ENCODE measurements at places on chromosomes 16 and 17.

DNA sequence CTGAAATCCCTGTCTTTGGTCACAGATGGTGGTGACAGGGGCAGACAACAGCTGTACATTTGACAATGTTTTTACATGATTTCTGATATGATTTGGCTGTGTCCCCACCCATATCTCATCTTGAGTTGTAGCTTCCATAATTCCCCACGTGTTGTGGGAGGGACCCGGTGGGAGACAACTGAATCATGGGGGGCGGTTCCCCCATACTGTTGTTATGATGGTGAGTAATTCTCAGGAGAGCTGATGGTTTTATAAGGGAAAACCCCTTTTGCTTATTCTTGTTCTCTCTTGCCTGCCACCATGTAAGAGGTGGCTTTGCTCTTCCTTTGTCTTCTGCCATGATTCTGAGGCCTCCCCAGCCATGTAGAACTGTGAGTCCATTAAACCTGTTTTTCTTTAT lies 353.9 kb downstream of the CPPED1 start:
- DNase-seq: no peak

- DNase-seq: no peak
Observed at GRCh38 chr16:35221482-35222185, 1762.2 kb downstream of the TP53TG3F start.

DNA sequence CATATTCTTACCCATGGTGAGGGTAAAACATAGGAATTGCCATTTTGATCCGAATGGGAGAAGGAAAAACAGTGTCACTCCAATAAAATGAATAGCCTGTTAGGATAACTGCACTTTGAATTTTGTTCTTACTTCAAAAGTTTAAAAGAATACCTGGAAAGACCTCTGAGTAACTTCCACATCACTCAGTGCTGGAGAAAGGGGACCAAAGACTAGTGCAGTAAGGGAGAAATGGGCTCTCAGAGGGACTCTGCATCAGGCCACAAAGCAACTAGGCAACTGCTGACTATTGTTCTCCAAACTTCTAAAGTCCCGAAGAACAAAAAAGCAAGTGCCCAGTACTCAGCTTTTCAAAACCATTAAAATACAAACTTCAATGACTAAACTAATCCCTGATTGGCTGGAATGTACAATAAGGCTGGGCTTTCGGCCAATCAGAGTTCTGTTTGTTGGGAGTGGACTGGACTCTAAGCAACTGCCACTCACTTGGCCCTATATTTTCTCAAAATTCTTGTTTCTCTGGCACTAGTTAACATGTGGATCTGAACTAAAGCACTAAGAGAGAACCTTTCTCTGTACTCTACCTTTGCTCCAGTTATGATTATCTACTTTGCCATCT lies 6.2 kb downstream of the DNAJC7 start:
- no peak for DNase-seq

DNA sequence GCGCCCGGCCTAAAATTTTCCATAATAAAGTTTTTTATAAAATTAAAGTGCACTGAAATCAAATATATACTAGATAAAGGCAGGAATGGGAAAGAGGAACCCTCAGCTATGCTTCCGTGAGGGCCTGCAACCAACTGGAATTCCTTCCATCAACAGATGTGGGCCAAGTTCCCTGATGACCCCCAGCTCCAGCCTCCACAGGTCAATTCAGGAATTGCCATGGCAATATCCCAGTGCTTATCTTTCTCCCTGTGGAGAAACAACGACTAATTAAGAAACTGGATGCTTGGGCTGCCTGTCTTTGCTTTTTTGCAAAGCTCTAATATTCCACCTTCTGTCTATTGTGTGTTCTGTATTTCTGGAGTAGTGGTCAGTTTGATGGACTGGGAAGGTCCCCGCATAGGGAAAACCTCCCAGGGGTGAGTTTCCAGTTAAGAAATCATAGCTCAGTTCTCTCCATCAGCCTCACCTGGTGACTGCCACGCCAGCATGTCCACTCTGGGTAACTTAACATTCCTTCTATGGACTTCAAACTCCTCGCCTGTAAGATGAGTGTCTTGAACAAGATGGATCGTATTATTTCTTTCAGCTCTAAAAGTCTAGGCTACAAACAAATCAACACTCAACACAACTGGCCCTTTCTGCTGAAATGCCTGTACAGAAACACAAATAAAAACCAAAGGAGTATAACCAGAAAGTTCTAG lies 67.9 kb downstream of the CREBBP start:
- no peak for DNase-seq

- no peak for DNase-seq
Observed at GRCh38 chr16:3216263-3216640, 18.7 kb downstream of the ZNF200 start.

DNA sequence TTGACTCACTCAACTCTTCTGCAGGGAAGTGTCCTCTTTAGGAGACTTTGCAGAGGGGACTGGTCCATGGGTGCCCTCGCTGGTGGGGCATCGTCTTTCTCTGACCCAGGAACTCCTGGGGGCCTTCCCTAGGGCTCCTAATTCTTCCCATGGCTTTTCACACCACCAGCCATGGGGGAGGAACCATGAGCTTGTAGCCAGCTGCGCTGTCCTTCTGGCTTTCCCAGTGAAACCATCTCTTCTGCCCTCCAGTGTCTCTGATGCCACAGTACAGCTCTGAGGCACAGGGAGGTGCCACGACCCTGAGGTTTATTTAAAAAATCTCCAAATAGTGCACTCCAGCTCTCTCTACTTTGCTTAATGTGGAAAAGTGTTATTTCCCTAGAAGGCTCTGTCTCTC lies 78.6 kb downstream of the SDR42E1 start:
- no peak for DNase-seq

GRCh38 chr17:4648741-4649140 lies 7.3 kb upstream of the ALOX15 start:
- DNase-seq: no peak

GRCh38 chr16:85631802-85632393 lies 18.8 kb downstream of the GSE1 start:
- DNase-seq: no peak
